Activated CD8-positive, alpha-beta memory T cell treated with anti-CD3 and anti-CD28 coated beads, Interleukin-2, amount 50 U/mL, for 4 hours (primary cell): ENCODE measurements at places on chromosomes 2 and 18.

DNA sequence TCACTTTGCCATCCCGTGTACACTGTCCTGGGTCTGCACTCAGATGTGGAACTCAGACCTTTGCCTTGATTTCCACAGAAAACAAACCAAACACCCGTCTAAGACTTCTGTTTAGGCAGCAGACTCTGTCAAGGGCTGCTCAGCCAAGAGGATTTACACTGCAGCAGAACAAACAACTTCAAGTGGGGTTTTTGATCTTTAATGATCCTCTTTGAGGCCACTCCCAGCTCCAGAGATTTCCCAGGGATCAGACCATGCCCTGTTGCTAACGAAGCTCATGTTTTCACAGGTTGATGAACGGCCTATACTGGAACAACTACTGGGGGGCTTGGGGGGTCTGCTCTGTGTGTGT lies 52.5 kb upstream of the LGALSL start:
- no peak for DNase-seq

DNA sequence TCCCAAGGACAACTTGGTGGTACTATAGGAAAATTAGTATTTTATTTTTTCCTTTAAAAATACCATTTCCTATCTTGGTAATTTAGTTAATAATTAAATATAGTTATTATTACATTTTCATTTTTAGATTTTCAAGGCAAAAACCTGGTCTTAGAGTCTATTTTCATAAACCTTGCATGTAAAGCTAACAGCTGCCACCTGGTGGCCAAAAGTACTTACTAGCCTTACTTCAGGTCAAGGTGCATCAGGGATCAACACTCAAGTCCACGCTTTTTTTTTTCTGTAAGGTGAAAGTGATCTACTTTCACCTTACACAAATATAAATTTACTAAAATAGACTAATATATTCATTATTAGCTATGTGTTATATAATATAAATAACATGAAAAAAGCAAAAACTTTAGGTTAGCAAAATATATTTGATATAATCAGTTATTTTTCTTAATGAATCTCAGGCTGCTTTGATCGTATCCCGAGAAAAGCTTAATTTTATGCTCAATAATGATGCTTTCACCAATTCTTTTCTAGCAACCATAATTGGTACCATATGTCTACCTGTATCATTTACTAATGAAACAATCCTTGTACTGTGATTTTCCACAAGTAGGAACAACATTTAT lies 62.5 kb downstream of the RELCH start:
- peak; percentile 72 for DNase-seq

- no peak for DNase-seq
Measured at GRCh38 chr18:35467624-35468016, 30.1 kb downstream of the INO80C start.

- DNase-seq = no peak
Measured at GRCh38 chr2:62641410-62641843, 64.1 kb upstream of the EHBP1 start.

DNA sequence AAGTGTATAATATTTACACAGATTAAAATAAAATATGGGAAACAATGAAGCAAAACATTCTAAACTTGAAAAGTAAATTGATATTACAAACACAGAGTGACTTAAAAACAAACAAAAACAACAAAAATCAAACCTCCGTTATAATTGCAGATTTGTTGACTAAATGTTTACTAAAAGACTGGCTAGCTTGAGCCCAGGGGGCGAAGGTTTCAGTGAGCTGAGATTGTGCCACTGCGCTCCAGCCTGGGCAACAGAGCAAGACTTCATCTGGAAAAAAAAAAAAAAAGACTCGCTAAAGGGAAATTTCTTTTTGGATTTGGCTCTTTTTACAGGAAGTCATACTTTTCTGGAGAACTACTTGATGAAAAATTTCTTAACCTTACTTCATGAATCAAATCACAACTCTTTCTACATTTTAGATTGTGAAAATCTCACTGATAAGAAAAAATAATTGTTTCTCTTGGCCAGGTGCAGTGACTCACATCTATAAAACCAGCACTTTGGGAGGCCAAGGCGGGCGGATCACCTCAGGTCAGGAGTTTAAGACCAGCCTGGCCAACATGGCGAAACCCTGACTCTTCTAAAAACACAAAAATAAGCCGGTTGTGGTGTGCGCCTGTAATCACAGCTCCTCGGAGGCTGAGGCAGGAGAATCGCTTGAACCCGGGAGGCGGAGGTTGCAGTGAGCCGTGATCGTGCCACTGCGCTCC lies 9.7 kb downstream of the TFPI start:
- DNase-seq = no peak

DNA sequence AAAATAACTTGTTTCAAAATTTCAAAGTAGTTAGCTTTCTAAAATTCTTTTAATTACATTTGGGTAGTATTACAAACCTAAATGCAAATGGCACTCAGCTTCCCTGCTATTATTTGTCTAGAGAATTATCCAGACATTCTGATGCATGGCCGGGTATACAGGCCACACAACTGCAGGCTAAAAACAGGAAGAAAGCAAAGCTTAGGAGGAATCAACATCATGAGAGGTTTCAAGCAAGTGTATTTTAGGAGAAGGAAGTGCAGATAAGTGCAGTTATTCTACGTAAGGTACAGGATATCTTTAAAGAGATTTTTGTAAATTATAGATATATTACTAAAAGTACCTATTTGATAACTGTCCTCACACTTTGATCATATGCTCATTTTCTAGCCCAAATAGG lies 46.8 kb upstream of the RNU4ATAC start:
- no peak for DNase-seq

- DNase-seq = no peak
Measured at GRCh38 chr18:78739115-78739514, 240.5 kb upstream of the SALL3 start.

- DNase-seq = no peak
Measured at GRCh38 chr2:100956081-100956480, 46.0 kb upstream of the RPL31 start.

GRCh38 chr2:2573658-2574293 lies 242.7 kb upstream of the MYT1L start:
- no peak for DNase-seq

- no peak for DNase-seq
Measured at GRCh38 chr2:6957031-6957714, 40.0 kb downstream of the RNF144A start.
